ENCODE measurements at places on chromosomes 5 and 9. TPM values are rescaled to one million over a fixed set of nuclear protein-coding genes. Genes with fewer than 3 reads are reported as not detected.

The TSSK1B gene
- not detected for total RNA-seq

The GOLM1 gene
- total RNA-seq: 59.1 TPM

The SMIM33 gene
- total RNA-seq: not detected

The CDO1 gene
- 0.98 TPM for total RNA-seq

The ZNG1E gene
- 49.8 TPM for total RNA-seq

The TAS2R1 gene
- total RNA-seq: not detected

The CCDC171 gene
- total RNA-seq: 2.9 TPM
